ENCODE measurements at places on chromosomes 5 and 9.

DNA sequence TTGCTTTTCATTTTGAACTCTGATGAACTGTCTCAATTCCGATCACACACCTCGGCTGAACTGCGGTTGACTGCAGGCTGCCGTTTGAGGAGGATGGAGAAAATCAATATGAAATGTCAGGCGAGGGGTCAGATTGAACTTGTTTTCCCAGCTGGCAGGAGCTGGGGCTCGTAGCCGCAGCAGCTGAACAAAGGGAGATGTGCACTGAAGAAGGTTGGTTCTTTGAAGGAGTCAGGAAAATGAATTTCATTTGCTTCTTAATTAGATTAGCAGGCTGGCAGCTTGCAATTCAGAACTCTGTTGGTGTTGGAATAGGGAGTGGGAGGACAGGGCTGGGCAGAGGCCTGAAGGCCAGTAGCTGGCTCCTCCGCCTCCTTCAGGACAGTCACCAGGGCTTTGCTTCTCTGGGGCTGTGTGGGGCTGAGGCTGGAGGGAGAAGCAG is 117.4 kb upstream of the GPR151 start:
- DNase-seq = no peak

GRCh38 chr9:69153707-69154521 is 20.2 kb upstream of the TJP2 start:
- no peak for DNase-seq

DNA sequence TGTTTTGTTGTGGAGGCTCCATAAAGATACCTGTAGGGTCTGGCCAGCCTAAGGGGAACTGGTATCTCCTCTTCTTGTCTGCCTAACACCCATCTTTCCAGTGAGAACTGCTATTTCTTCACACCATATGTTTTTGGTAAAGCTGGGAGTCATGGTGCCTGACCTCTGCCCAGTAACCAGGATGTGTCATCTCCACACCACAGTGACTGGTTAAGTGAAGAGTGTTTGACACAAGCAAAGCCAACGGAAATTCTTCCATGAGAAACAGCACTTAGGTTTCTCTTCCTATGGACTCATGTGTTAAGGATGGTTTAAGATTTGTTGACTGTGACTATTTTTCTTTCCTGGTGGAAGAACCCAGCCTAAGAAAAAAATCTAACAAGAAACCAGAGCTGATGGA is 111.5 kb downstream of the HTR4 start:
- DNase-seq = no peak

DNA sequence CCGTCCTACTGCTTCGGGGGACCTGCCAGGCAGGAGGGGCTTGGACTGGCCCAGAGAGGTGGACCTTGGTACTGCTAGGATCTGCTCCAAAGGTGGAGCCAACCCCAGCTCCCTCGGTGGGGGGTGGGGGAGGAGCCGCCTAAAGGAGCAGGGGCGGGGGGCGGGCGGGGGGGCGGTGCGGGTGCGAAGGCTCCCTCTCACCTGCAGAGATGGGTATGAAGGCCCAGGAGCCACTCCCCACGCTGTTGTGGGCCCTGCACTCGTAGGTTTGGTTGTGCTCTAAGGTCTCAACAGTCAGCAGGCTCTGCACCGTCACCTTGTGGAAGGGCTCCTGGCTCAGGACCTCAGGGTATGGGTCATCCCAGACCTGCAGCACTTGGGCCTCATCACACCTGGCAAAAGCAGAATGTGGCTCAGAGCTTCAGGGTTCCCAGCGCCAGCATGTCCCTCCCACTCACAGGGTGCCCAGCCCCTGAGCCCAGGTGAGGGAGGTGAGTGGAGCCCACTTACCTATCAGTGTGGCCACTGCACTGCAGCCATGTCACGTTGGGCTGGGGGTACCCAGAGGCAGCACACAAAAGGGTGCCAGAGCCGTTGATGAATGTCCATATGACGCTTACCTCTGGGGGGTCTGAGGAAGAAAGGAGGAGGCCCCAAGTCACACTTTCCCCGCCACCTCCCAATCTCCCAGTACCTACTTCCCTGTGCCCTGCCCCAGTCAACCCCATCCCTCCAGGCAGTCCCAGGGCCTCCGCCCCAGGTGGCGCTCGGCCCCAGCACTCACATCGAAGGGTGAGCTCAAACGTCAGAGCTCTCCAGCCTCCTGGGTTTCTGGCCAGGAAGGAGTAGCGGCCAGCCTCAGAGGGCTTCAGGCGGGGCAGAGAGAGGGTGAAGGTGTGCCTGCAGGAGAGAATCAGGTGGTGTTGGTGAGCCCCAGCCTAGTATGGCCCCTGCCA is 16.4 kb downstream of the CSF1R start:
- no peak for DNase-seq

GRCh38 chr5:10607666-10608073 is 43.8 kb downstream of the ANKRD33B start:
- no peak for DNase-seq

DNA sequence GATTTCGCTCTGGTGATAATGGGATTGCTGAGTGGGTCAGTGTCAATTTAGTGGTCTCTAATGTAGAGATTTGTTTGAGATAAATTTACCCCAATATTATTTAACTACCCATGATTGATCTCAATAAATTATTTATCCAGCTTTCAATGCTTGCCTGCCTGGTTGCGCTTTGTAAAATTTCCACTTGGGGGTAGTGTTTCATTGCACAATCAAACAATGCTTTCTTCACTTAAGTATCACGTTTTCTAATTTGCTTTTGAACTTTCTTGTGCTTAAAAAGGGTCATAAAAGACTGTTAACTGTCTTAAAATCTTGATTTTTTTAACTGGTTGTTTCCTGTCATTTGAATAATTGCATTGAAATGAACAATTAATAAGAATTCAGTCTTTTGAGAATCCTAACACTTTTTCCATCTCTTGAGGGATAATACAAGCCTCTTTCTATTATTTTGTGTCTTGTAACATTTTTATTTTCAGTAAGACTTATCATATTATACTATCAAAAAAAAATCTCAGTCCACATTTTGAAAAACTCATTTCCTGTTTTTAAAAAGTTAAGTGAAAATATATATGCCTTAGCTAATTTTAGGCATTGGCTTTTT is 18.7 kb downstream of the HSD17B4 start:
- no peak for DNase-seq

GRCh38 chr9:93683331-93684134 is 107.1 kb downstream of the PHF2 start:
- no peak for DNase-seq

GRCh38 chr5:96709152-96709821 is 47.1 kb downstream of the CAST start:
- DNase-seq = no peak

- no peak for DNase-seq
These were observed 479.0 kb downstream of the ZSWIM6 start for GRCh38 chr5:61811052-61811451.

DNA sequence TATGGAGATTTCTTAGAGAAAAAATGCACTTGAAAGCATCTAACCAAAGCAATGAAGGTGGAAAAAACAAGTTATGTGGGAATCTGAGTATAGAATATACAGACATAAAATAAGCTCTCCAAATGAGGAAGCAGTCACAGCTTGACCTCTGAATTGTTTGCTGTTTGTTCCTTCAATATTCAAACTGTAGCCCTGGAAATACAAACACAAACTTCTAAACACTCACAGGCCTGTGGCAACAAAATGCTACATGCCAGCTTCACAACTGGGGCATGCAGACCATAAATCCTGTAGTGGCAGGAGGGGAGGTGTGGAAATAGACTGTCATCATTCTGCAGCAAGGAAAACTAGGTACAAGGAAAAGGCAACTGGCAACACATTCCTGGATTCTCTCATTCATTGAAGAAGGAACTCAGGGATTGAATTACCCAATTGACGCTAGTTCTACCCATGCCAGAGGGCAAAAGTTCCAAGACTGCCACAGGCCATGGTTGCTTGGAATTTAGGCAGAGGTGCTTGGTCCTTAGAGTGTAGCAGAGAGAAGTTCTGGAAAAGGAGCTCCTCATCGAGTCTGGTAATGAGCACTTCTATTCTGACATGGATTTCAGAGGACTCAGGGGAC is 349.6 kb downstream of the PDE4D start:
- DNase-seq = no peak

DNA sequence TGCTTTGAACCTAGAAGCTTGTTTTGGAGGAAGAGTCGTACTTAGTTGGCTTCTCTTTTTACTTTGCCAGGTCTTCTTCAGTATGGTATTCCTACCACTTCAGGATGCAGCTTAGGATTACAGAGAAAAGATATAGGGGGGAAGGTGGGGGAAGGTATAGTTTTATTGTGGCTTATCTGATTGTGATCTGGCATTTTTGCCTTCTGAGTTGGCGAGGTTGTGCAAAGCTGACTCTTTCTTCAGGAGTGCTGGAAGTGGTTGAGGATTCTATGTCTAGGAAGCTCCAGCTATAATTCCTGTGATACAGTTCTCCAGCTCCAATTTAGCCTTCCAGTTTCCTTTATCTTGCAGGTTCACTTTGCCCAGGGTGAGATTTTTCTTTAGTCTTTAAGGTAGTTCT is 7.0 kb downstream of the CDC42SE2 start:
- DNase-seq = no peak

- DNase-seq = no peak
These were observed 15.0 kb downstream of the PTAR1 start for GRCh38 chr9:69744688-69745380.

- DNase-seq = no peak
These were observed 23.4 kb downstream of the APTX start for GRCh38 chr9:32978051-32978450.

DNA sequence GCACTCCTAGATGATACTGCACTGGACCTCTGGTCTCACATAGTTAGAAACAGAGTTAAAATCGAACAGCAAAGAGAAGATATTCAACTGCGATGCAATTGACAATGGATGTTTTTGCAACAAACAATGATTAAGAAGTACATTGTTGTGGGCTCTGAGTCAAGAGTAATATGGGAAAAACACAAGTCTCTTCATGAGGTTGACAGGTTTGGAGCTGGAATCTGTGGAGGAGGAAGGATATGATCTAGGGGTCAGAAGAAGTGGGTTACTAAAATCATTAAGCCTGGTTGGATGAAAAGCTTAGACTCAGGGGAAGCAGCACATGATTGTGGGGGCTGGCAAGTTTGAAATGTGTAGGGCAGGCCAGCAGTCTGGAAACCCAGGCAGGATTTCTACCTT is 53.1 kb downstream of the PDCD1LG2 start:
- no peak for DNase-seq

- DNase-seq = no peak
These were observed 133.9 kb downstream of the PAM start for GRCh38 chr5:102889033-102889432.

GRCh38 chr5:158410976-158411375 is 552.0 kb upstream of the CLINT1 start:
- DNase-seq = no peak

- DNase-seq = no peak
These were observed 76.3 kb downstream of the AMBP start for GRCh38 chr9:114001794-114002261.

- DNase-seq = no peak
These were observed 17.5 kb downstream of the UBE2QL1 start for GRCh38 chr5:6465831-6466790.

GRCh38 chr5:78587081-78587774 is 61.3 kb downstream of the LHFPL2 start:
- DNase-seq = no peak

DNA sequence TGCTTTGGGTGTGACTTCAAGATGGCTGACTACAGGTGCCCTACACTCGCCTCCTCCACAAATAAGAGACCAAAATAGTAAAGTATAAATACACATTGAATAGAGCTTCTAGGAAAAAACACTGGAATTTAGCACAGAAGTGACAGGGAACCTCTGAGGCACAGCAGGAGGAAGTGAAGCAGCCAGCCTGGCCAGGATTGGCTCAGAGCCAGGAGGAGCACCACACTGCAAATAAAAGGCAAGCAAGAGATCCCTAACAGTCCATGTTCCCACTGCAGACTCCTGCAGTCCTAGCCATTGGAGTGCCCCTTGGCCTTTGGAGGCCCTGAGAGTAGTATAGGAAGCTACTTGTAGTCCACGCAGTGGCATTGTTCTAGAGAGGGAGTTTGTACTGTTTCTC is 186.7 kb upstream of the TLX3 start:
- DNase-seq = no peak

- no peak for DNase-seq
These were observed 205.6 kb upstream of the GDNF start for GRCh38 chr5:38045446-38045845.

DNA sequence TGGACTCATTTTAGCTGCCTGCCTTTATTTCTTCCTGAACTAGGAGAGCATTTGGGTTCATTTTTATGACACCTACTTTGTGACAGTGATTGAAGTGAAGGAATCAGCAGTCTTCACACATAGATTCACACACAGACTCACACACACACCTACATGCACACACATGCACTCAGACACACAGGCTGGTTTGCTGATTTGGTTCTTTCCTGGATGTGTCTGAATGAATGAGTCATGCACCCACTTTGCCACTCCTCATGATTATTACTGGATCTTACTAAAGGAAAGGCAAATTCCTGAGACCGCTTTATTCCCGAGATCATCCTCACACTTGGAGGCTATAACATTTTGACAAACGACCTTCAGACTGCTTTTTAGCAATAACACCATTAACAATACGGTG is 529.5 kb downstream of the AGTPBP1 start:
- DNase-seq = no peak
